ENCODE measurements at places on chromosomes 2 and 18.

DNA sequence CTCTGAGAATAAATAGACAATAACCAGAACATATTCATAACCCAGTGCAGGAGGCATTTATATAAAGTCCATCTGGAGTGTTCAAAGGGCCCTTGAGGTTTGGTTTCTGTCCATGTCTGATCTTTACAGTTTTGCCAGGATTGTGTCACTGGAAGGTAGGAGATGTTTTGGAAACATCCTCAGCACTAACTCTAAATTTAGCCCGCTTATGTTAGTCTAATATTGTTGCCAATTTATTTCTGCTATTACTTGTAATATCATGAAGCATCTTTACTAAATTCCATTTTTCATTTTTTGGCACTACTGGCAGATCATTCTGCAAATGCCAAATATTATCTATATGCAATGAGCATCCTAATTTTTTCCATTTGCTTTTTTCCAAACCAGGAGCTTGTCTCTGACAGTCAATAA is 22.4 kb upstream of the REV1 start:
- DNase-seq, result no peak

DNA sequence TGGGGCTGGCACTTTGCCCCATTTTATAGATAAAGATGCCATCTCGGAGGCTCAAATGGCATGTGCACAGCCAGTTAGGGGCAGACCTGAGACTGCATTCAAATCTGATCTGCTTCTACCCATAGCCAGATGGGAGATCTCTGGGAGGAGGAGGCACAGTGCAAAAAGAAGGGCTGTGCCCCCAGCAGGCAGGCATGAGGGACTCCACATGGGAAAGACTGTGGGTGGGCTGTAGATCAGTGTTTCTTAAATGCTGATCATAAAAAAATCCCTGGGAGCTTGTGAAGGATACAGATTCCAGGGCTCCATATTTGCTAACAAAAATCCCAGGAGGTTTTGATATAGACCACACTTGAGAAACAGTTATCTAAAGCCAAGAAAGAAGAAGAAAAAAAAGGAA is 15.2 kb downstream of the PAX8 start:
- DNase-seq, result no peak

- DNase-seq, result no peak
Observed at GRCh38 chr2:239068411-239068810, 220.5 kb downstream of the TWIST2 start.

- DNase-seq, result no peak
Observed at GRCh38 chr2:240413813-240414429, 21.5 kb upstream of the GPC1 start.

- DNase-seq, result no peak
Observed at GRCh38 chr2:189610700-189611099, 30.1 kb upstream of the SLC40A1 start.

DNA sequence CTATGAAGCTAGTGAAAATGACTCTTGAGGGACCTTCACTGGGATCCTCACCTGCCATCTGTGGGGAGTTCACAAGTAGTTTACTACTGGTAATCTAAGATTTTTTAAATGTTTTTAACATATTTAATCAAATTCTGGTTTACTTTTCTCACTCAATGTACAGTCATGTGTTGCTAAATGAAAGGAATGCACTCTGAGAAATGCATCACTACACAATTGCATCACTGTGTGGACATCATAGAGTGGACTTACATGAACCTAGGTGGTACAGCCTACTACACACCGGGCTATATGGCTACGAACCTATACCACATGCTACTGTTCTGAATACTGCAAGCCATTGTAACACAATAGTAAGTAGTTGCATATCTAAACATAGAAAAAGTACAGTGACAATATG is 528.0 kb downstream of the BCL11A start:
- no peak for DNase-seq

DNA sequence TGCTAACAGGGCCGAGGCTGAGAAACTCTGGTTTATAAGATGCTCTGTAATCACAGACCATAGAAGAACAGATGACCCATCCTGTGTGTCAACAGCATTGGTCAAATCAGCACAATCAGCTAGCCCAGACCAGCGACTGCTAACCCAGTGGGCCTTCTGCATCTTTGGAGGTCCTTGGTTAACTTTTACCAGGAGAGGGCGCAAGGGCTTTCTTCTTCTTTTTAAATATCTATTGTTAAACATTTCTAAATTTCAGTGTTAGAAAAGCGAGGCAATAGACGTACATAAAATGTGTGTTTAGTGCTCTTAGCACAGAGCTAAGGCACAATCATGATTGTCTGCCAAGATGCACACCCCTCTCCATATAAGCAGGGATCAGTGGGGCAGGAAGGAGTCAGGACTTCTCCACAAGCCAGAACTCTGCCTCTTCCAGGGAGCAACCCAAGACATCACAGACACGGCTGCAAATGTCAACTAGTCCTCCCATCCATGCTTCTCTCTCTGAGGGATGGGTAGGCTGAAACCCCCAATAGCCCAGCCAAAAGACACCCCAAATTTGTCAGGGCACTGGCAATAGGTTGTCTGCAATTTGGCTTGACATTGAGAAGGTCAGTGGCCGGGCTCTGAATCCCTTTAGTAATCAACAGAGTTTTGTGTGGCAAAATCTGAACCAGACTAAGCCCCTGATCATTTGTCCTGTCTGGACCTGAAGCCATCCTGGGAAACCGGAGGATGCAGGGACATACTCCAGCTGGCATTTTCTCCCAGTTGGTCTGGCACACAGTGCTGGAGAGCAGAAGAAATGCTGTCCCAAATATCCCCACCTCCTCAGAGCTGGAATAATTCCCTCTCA is 188.2 kb downstream of the BCL2 start:
- DNase-seq, result no peak

- DNase-seq, result no peak
Observed at GRCh38 chr2:72325592-72326422, 178.1 kb upstream of the CYP26B1 start.

- no peak for DNase-seq
Observed at GRCh38 chr2:10382354-10383061, 65.6 kb downstream of the ODC1 start.

GRCh38 chr18:78589916-78590437 is 389.6 kb upstream of the SALL3 start:
- DNase-seq, result no peak
